ENCODE measurements at places on chromosomes 7 and 10.
A peak's percentile ranks its signal among the peaks of the same experiment; 100 is the strongest.

DNA sequence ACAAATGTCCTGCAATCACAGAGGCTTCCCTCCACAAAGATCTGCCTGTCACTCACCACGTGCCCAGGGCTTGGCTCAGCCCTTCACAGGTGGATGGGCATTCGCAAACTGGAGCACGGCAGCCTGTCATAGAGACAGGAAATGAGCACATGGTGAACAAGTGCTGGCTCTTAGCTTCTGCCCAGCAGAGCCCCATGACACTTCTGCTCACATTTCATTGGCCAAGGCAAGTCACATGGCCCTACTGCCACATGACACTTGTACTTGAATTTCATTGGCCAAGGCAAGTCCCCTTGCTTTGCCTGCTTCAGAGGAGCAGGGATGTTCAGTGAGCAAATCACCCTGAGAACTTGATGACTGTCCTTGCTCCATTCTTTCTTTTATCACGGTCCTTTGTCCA is 110.8 kb upstream of the PPP2R2D start:
- DNase-seq, result no peak

DNA sequence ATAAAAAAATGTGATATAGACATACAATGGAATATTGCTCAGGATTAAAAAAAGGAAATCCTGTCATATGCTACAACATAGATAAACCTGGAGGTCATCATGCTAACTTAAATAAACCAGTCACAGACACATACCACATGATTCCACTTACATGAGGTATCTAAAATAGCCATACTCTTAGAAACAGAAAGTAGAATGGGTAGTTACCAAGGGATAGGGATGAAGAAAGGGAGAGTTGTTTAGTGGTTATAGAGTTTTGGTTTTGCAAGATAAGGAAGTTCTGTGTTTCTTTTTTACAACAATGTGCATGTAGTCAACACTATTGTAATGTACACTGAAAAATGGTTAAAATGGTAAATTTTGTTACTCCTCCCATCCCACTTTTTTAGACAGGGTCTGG is 30.5 kb downstream of the BICC1 start:
- DNase-seq, result no peak

GRCh38 chr10:44424298-44424697 is 39.4 kb upstream of the CXCL12 start:
- no peak for DNase-seq

DNA sequence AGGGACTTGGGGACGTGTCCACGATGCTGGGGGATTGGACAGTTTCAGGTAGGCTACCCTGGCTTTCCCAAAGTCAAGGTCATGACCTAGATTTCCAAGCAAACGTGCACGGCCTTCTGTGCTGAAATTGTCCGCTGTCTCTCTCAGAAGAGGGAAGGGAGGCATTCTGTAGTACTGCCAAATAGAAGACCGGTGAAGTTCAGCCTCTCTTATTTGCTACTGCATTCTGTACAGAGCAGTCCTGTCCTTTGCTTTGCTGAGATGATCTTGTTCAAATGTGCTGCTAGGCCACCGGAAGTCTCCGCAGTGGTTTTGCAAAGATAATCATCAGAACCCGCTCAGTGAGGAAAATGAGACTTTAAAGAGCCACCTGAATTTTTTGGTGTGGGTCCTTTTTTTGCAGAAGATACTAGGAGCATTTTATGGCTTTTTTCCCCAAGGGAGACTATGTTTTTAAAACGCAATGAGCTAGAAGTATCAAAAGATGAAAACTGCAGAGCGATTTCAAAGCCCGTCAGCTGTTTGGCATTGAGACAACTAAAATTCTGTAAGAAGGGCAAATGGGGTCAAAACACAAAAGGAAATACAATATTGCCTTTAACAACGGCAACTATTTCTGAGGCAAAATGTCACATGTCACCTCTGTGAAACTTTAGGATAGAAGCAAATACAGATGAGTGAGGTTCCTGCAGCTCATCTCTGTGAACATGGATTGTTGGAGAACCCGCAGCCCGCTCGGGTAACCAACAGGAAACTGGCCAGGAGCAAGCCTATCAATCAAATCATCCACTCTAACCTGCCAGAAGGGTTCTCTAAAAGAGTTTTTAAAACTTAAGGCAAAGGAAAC is 1.3 kb upstream of the NMT2 start:
- peak; percentile 27 for DNase-seq

- no peak for DNase-seq
Observed at GRCh38 chr7:142436601-142437000, 178.7 kb upstream of the PRSS58 start.

- no peak for DNase-seq
Observed at GRCh38 chr10:76766682-76767081, 870.9 kb downstream of the KCNMA1 start.

GRCh38 chr10:100436255-100436654 is 26.6 kb upstream of the WNT8B start:
- DNase-seq, result no peak

DNA sequence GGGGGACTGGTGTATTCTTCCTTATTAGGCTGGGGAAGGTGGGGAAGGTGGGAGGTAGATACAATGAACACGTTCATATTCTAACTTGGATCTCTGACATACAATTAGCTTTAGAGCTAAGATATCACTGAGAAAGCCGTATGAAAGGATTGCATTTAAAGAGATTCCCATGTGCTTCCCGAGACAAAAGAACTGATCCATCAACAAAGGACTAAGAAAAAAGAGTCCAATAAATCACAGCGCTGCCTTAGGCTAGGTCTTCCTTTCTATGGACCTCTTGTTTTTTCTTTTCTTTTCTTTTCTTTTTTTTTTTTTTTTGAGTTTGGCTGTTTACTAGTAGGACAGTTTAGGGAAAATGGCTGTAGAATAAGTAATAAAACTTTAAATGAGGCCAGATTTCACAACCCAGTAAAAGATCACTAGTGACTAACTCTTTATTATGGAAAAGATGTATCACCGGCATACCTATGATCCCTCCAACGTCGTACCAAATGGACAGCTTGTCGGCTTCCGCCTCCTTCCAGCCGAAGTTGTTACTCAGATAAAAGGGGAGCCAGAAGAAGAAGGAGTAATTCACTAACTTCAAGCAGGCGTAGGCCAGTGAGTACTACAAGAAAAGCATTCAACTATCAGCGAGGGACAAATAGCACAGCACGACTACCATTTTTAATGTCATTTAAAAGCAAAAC is 50.0 kb downstream of the SLC37A3 start:
- no peak for DNase-seq
